HS-27A (cell line): ENCODE measurements at places on chromosomes 13 and 19.

DNA sequence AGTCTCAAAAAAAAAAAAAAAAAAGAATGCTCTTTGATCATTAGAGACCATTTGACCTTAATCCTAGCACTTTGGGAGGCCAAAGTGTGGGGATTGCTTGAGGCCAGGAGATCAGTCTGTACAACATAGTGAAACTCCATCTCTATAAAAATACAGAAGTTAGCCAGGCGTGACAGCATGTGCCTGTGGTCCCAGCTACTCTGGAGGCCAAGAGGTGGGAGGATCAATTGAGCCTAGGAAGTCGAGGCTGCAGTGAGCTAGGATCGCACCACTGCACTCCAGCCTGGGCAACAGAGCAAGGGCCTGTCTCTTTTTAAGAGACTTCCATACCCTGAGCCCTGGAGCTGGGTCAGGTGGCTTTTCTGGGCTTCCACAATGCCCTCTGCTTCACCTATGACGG, 11.5 kb upstream of the COLGALT1 start:
- DNase-seq, result no peak

GRCh38 chr13:36158611-36159010, 27.4 kb upstream of the DCLK1 start:
- no peak for DNase-seq

DNA sequence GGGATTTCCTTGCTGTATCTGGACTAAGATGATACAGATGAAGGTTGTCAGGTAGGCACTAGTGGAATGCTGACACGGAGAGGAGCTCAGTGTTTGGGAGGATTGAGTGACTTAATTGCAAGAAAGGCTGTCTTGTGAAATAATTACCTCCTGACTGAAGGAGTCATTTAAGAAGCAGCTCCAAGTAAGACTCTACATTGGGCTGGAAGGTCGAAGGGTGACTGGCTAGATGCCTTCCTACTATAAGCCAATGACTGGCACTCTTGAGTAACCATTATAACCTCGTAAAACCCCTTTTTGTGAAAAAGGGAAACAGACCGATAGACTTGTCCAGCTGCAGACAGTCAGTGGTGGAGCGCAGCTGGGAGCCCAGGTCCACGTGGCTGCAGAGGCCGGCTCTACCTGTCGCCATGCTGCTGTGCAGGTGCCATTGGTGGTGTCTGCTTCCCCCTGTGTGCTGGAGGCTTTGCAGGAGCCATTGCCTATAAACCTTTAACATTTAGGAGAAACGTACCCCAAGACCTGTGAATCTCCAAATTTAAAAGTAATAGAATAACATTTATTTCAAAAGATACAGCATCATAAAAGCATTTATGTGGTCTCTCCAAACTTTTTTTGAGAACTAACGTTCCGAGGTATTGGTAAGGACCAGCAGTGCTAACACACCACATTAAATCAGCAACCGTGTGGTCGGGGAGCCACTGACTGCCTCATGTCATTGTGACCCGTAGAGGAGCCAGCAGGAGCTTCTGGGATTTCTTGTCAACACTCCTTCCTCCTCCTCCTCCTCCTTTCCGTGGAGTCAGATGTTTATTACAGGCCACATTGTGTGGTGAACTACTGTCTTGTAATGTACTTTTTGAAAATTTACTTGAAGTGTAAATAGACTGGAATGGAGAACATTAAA, 80.4 kb upstream of the TEX29 start:
- no peak for DNase-seq

- no peak for DNase-seq
These were observed 39.2 kb downstream of the WDFY2 start for GRCh38 chr13:51623473-51623872.

DNA sequence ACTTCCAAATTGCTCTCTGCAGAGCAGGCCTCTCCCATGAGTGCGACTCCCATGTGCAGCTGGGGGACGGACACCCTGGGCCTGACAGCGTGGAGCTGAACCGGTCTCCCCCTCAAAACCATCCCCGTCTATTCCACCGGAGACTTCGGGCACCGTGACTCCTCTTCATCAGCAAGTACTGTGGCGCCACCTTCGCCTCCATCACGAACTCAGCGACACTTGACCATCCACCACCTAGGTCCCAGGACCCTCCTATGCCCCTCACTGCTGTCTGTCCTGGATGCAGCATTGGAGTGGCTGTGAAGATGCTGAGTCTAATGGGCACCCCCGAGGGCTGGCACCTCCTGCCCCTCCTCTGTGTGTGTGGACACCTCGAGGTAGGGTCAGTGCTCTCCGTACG, 20.6 kb downstream of the CILP2 start:
- DNase-seq, result no peak

- no peak for DNase-seq
These were observed 1074.3 kb upstream of the PCDH9 start for GRCh38 chr13:68304286-68304893.
